ENCODE measurements at places on chromosomes 6 and 20.

DNA sequence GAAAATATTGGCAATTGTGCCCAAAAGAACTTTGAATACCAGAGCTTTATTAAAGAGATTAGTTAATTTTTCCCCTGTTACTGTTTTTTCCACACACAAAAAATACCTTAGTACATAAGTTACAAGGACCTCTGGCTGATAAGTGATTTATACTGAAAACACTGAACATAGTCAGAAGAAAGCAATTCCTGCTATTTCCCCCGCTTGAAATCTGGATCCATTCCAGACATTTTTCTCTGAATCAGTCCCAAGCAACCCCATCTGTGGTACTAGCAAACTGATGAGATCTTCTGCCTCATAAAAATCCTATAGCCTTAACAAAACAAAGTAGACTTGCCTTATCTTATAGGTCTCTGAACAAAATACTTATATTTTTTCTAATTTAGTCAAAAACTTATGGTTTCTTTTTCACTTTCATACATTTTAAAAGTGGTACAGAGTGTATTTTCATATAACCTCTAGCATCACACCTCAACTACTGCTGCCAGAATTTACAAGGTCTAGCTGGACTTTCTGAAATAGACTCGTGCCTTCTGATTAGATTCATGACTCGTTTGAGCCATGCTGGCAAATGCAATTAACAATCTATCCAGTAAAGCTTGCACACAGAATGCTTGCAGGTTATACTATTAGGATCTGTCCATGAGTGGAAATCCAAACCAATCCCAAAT is 111.9 kb downstream of the TBX18 start:
- no peak for DNase-seq

GRCh38 chr6:169807699-169808607 is 56.5 kb downstream of the ERMARD start:
- no peak for DNase-seq

DNA sequence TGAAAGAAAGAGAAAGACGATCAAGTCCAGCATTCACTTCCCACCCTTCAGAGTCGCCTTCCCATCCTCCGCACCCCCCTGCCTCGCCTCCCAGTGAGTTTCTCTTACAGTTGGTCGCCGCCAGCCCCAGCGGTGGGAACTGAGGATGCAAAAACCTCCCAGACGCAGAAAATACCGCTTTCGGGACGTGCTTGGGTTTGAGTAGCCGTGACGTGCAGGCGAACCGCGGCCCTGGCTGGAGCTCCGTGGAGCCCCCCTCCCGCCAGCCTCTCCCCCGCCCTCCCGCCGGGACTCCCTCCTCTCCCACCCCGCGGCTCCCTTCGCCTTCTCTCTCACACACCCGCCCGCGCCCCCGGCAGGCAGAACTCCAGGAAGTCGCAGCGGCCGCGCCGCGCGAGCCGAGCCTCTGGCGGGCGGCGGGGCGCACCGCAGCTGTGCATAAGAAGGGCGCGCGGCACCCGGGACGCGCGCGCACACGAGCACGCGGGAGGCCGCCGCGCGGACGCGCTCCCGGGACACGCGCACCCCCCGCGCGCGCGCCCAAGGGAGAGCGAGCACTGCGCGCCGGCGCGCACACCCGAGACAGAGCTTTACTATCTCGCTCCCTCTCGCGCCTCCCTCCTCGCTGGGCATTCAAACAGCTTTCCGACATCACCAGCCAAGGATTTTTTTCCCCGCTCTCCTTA is at the start of gene ADGRB3:
TSS of gene ADGRB3 (plus strand) at position 557 of the 686 bp plus-strand sequence. CDS start 3,394 bp downstream, outside the sequence.
- peak; percentile 24 for DNase-seq

GRCh38 chr6:122652431-122652830 is 42.2 kb downstream of the PKIB start:
- DNase-seq, result peak; percentile 16

GRCh38 chr6:150149146-150149545 is 6.3 kb downstream of the PPP1R14C start:
- no peak for DNase-seq

DNA sequence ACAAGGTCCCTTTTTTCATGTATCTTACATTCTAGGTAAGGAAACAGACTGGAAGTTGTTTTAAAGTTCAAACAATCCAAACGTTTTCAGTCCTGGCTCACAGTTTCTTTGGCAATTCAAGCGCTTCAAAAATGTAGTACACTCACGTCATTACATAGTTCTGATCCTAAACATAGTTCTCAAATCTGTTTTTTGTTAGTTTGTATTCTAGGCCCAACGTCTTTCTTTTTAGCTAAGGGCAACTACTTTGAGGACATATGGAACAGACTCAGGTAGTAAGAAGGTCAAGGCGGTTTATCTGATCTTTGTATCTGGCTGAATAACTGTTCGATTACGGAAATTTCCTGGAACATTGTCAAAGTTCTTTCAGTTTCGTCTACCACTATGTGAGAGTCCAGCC is 36.9 kb upstream of the PLCB4 start:
- no peak for DNase-seq

GRCh38 chr6:145137425-145137824 is 597.9 kb downstream of the EPM2A start:
- DNase-seq, result no peak

DNA sequence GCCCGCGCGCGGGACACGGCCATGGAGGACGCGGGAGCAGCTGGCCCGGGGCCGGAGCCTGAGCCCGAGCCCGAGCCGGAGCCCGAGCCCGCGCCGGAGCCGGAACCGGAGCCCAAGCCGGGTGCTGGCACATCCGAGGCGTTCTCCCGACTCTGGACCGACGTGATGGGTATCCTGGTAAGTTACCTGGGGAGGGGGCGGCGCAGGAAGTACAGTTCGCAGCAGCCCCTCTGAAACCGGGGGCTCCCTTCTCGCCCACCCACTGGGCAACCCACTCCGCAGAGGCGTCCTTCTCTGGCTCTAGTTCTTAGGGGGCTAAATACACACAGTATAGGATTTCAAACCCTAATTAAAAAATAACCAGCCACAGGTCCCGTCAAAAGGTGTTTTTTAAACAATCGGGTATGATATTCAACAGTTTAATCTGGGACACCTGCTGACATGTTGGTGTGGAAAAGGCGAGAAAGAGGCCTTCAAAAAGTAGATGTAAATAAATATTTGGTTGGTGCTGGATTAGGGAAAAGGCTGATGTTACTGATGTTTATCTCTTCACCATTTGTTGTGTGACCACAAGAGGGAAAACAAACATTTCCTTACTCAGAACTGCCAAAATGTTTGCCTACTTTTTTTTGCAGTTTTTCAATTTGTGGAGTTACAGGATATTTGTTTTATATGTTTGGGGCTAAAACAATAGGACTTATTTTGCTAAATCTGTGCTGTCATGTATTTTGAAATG is 577 bp downstream of the SASH1 start:
- DNase-seq, result no peak

- DNase-seq, result no peak
Observed at GRCh38 chr6:104266922-104267321, 592.8 kb downstream of the HACE1 start.

- DNase-seq, result no peak
Observed at GRCh38 chr6:134967711-134968110, 17.8 kb upstream of the ALDH8A1 start.

DNA sequence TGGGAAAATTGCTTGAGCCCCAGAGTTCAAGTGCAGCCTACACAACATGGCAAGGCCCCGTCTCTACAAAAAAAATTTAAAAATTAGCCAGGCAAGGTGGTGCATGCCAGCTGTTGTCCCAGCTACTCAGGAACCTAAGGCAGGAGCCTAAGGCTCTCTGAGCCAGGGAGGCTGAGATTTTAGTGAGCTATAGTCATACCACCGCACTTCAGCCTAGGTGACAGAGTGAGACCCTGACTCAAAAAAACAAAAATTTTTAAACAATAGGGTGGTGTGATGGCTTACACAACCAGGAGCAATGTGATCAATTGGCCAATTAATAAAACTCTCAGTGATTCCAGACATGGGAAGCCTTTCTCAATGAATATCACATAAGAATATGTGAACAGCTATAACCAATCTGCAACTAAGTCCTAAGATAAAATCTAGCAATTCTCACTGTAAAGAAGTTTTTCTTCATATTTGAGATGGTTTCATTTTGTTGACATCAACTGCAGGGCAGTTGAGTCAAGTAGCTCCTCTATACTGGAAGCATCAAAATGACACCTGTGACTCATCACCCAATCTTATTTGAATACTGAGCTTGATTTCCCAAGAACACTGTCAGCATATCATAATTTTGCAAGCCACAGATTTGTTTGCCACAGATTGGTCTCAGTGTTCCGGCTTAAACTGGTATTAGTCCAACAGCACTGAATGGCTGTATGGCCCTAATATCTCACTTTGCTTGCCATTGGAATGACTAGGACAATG is 169.0 kb upstream of the GJE1 start:
- DNase-seq, result no peak

DNA sequence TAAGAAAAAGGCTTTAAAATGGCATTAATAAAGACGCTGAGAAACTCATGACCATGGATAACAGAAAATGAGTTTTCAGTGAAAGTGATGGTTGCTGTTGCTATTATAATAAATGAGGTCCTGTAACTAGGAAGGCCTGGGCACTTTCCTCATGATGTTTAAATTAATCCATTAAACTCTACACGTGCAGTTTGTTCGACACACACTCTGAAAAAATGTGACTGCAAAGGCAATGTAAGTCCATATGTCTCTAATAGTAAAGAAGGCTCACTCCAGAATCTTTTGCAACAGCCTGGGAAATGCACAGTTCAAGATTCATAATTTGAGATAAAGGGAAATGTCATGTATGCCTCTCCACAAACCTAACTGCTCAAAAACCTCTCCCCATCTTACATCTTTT is 153.4 kb downstream of the COL12A1 start:
- DNase-seq, result no peak

GRCh38 chr6:130314271-130314670 is 51.5 kb upstream of the TMEM200A start:
- no peak for DNase-seq

GRCh38 chr6:159788753-159789376 is 537 bp downstream of the TCP1 start:
- no peak for DNase-seq

DNA sequence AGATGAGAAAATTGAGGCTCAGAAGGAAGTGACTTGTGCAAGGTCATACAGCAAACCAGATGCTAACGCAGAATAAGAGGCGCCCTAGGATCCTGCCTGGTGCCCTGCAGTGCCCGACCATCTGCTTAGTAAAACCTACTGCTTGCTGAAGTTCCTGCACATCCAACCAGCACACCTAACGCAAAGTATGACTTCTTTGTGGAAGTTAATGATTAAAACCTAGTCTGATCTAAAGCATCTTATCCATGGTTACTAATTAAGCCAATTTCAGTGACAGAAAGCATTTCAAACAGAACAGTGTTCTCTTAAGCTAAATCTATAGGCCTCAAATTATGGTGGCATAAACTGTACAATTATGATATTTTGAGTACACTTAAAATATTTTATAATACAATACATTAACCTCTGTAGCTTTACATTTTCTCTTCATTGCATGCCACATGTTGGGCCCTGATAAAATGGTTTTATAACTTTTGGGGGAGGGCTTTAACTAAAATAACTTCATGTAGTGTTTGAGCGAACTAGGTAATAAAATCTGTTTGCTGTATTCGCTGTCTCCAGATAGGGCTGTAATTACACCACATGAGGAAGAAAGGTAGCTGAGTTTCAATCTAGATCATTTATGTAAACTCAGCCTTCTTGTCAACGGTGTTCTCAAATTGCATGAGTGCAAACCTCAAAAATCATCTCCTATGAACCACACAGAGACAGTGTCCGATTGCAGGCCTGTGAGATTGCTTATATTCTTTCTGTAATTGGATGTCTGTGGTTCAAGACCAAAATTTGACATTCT is 37.5 kb upstream of the BEND3 start:
- DNase-seq, result no peak

DNA sequence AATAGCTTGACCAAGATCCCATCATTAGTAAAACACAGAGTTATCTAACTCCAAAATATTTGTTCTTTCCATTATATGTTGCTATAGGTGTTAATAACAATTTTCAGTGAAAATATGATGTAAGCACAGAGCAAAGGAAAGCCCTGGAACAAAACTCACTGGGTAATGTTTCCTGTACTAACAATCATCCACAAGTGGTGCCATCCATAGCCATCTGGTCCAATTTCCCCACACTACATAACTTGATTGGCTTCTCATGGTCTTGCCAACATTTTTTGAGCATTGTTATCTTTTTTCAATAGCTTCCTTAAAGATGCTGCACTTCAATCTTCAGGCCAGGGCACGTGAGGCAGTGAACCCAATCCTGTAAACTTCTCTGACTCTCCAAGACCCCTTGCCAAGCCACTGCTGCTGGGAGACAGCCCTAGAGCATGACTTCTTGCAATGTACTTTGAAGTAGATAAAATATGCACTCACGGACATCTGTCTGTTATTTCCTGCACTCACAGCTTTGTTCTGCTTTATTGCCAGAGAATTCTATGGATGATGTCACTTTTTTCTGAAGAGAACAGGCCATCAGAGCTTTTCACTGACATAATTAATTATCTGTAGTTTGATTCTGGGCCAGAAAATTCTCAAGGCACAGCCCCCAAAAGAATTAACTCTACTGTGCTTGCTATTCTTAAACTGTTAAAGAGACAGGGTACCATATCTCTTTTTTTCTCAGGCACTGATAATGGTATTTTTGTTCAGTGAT is 97.5 kb upstream of the TMEM30A start:
- no peak for DNase-seq

DNA sequence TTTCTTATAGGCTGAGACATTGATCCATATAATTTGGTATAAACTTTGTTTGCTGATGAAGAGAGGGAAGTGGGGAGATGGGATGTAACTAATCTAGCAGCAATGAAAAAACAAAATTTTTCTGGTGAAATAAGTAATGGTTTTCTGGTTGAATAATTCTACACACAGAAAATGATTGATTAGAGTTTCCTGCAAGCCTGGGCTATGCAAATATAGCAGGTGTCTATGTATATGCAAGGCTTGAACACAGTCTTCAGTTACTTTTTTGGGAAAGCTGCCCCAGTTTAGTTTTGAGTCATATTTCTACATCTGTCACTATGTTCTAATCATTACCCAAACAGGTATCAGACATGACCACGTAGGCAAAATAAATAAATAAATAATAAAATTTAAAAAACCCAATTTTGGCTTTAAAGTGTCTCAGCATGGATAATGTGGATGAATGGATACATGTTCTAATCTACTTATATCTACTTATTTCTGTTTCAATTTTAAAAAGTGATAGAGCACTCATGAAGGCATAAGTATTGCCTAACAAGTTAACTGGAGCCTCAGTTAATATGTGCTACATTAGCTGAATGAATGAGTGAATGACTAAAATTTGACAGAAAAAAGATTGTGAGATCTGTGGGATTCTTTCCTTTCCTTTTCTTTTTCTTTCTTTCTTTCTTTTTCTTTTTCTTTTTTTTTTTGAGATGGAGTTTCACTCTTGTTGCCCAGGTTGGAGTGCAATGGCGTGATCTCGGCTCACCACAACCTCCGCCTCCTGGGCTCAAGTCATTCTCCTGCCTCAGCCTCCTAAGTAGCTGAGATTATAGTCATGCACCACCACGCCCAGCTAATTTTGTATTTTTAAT is 37.2 kb upstream of the TFB1M start:
- DNase-seq, result no peak

GRCh38 chr6:85995339-85996033 is 352.8 kb upstream of the SYNCRIP start:
- DNase-seq, result no peak

- no peak for DNase-seq
Observed at GRCh38 chr6:150099953-150100352, 31.0 kb upstream of the ULBP3 start.
